ENCODE measurements at places on chromosomes 7 and 10.

DNA sequence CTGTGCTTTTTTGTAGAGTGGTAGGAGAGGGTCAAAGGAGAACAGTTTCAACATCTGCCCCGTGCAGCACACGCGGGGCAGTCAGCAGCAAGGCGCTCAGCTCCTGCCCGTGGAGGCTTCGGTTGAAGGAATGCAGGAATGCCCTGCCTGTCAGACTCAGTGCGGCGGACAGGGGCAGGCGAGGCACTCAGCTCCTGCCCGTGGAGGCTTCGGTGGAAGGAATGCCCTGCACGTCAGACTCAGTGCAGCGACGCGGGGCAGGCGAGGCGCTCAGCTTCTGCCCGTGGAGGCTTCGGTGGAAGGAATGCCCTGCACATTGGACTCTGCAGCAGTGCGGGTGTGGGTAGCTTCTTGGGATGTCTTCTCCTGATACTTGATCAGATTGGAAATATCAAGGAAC lies 37.0 kb downstream of the PPP2R2D start:
- no peak for DNase-seq

DNA sequence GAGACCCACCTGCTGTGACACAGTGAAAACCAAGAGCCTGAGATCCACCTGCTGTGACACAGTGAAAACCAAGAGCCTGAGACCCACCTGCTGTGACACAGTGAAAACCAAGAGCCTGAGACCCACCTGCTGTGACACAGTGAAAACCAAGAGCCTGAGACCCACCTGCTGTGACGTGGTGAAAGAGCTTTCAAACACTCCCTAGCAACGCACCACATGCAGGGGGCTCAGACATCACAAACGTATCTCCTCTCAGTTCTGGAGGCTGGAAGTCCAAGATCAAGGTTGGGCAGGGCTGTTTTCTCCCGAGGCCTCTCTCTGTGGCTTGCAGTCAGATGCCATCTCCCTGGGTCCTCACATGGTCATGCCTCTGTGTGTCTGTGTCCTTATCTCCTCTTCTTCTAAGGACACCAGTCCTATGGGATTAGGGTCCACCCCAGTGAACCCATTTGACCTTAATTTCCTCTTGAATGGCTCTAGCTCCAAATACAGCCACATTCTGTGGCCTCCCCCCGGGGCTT lies 43.8 kb downstream of the INSIG1 start:
- no peak for DNase-seq

DNA sequence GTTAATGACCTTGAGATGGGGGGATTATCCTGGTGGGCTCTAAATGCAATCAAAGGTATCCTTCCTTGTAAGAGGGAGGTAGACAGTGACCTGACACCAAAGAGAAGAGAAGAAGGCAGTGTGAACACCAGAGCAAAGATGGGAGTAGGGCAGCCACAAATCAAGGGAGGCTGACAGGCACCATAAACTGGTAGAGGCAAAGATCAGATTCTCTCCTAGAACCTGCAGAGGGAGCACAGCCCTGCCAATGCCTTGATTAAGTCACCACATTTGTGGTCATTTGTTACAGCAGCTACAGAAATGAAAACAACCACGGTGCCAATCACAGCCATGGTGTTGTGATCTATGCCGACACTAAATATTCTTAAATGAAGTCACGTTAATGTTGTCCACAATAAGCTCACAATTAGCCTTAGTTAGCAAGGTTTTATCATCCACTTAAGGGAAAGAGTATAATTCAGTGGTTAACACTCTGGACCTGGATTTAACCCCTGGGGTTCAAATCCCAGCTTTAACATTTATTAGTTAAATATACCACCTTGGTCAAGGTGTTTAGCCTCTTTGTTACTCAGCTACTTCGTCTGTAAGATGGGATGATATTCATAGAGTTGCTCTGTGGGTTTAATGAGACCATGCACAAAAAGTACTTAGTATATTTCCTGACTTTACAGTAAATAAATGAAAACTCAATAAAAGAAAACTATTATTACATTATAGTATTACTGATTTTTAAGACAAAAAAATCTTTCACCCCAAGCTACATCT lies 70.8 kb downstream of the SGMS1 start:
- no peak for DNase-seq

DNA sequence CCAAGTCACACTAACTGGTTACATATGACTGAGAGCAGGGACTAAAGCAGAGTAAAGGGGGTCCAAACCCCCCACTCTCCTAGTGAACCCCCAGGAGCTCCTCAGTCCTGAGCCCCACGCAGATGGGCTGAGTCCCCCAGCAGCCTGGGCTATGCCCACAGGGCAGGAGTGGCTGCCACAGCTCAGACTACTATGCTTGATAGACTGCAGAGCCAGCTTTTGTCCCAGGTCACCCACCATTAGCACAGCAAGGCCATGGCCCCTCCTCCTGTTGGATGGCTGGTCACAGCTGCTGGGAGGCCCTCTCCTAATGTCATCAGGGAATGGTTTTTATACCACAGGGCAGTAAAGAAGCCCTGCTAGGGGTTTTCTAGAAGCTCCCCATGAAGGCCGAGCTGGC lies 46.3 kb upstream of the FGFR2 start:
- DNase-seq: no peak

DNA sequence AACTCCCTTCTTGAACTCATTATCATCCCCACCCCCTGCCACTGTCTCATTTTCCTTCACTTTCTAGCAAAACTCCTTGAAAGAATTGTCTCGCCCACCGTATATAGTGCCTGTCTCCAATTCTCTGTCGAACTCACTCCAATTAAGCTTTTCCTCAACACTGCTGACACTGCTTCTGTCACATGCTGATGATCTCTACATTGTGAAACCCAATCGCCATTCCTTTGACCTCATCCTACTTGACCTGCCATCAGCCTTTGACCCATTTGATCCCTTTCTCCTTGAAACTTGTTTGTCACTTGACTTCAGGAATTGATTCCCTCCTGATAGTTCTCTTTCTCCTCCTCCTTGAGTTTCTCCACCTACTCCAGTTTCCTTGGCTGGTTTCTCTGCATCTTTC lies 54.8 kb downstream of the CCDC71L start:
- DNase-seq: no peak

DNA sequence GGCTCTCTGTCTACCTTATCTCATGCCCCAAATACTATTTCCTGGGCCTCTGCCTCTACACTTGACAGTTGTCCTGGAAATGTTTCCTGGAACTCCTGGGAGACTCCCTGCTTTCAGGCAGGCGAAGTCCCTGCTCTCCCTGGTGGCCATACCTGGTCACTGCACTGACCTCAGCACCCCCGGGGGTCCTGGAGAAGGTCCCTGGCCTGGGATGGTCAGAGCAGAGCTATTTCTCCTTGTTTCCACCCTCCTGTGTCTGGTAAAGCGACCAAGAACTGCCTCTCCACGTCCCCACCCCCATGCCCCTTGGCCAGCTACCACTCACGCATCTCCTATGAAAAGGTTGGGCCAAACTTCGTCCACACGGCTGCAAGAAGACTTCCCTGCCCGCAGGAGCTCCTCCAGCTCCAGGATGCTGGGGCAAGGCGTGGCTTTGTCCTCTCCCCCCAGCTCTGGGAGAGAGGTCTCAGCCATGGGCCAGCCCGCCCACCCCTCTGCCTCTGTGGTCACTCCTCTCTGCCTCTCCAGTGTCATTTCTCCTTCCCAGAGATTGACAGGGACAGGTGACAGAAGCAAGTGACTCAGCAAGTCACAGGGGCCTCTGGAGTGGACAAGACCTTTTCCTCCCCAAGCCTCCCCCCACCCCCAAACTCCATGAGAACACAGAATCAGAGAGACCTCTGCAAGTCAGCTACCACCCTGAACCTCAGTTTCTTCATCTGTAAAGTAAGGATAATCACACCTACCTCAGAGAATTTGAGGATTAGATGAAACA lies 2.6 kb upstream of the SAMD8 start:
- DNase-seq: no peak

- DNase-seq: no peak
Observed at GRCh38 chr10:122727426-122727825, 27.8 kb upstream of the C10orf120 start.

DNA sequence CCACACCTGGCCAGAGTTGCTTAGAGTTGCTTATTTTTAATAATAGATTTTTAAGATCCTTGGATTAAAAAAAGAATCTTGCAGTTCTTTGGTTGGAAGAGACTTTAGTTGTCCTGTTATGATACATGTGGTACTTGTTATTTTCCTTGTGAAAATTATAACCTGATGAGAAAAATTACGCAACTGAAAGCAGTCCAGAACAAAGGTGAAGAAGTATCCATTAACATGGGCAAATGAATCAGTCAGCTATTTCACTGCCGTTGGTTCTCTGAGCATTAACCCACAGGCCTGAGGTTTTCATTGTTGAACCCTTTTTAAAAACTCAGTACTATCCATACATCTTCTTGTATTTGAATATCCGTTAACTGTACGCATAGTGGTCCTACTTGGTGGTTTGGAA lies 68.2 kb downstream of the GALNT11 start:
- DNase-seq: no peak
